ENCODE measurements at places on chromosomes 13 and 19.

- DNase-seq: no peak
Measured at GRCh38 chr13:51912091-51912490, 50.3 kb downstream of the CCDC70 start.

GRCh38 chr19:55611300-55611982, 6.0 kb downstream of the ZNF865 start:
- DNase-seq: no peak

DNA sequence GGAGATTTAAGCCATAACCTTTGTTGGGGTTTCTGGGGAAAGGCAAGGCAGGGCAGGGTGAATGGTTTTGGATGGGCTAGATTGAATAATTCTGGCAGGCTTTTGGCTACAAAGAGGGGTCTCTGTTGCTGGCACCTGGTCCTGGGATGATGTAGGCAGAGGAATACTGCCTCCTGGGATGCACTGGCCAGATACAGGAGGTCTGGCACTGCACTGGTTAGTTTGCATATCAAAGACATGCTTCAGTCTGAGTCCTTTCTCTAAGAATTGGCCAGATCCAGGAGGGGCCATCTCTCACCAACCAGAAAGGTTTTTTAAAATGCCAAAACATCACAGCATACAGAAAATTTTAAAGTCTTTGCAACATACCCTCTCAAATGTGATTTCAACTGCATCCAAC, 8.0 kb upstream of the MEDAG start:
- no peak for DNase-seq

DNA sequence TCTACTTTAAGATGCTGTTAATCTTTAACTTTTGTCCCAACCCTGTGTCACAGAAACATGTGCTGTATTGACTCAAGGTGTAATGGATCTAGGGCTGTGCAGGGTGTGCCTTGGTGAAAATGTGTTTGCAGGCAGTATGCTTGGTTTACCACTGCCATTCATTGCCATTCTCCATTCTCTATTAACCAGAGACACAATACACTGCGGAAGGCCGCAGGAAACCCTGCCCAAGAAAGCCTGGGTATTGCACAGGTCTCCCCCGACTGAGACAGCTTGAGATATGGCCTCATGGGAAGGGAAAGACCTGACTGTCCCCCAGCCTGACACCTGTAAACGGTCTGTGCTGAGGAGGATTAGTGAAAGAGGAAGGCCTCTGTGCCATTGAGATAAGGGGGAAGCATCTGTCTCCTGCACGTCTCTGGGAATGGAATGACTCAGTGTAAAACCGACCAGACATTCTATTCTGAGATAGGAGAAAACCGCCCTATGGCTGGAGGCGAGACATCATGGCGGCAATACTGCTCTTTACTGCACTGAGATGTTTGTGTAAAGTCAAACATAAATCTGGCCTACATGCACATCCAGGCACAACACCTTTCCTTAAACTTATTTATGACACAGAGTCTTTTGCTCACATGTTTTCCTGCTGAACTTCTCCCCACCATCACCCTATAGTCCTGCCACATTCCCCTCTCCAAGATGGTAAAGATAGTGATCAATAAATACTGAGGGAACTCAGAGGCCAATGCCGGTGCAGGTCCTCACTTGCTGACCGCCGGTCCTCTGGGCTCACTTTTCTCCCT, 13.1 kb upstream of the ZNF888 start:
- DNase-seq: no peak

- no peak for DNase-seq
Measured at GRCh38 chr13:33279414-33280278, 5.9 kb downstream of the STARD13 start.

DNA sequence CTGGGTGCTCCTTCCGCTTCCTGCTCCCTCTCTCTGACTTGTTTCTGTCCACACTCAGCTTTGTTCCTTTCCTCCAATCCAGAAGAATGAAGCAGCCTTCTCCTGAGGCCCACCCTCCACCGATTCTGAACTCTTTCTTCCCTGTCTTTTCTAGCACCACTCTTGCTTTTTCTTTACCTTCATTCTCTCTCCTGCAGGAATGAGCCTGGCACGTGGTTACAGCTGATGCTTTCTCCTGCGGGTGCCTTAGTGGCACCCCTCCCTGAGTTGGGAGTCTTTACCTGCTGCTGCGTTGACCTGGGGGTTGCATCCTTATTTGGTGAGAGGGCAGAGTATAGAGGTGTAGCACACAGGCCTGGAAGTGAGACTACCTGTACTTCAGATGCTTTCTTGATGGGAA, 6.2 kb downstream of the UBAC2 start:
- no peak for DNase-seq

- no peak for DNase-seq
Measured at GRCh38 chr19:2057484-2058469, 6.7 kb upstream of the MKNK2 start.

DNA sequence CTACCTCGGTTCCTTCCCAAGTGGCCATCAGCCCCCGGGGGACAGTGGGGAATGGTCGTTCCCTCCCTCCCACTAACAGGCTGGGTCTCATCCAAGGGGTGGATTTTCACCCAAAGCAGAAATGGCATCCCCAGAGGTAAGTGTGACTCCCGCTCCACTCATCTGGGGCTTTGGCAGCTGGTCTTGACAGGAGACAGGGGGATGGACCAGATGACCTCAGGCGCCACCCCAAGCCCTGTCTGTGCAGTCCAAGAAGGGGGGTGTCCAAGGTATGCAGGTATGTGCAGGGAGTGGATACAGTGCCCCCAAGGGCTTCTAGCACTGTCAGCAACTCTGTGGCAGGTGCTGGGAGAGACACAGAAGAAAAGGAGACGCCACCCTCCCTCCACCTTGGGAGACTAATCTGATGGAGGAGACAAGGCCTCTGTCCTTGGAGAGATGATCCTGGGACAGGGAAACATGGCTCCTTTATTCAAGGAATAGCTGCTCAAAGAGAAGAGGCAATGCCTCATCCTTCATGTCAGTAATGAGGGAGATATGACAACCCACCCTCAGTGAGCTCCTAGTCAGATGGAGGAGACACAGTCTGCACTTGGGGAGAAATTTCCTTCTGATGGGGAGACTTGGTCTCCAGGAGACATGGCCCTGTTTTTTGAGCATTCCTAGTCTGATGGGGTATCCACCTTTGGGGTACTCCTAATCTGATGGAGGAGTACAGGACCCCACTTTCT, 7.7 kb downstream of the CEACAM16 start:
- DNase-seq: no peak

DNA sequence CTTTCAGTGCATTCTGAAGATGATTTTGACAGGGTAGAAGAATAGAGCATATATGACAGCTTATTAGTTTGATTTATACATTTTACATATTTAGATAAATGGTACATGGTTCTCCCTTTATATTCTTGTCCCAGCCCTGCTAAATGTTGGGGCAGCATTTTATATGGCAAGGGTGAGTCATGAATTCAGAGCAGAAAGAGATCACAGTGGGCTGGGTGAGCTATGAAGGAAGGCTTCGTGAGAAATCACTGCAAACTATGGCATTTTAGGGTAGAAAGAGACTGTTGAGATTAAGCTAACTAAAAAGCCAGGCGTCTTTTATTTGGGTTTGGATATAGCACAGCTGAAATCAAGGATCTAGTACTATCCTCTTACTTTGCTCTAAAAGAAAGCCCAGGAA, 23.9 kb upstream of the METTL21C start:
- no peak for DNase-seq

DNA sequence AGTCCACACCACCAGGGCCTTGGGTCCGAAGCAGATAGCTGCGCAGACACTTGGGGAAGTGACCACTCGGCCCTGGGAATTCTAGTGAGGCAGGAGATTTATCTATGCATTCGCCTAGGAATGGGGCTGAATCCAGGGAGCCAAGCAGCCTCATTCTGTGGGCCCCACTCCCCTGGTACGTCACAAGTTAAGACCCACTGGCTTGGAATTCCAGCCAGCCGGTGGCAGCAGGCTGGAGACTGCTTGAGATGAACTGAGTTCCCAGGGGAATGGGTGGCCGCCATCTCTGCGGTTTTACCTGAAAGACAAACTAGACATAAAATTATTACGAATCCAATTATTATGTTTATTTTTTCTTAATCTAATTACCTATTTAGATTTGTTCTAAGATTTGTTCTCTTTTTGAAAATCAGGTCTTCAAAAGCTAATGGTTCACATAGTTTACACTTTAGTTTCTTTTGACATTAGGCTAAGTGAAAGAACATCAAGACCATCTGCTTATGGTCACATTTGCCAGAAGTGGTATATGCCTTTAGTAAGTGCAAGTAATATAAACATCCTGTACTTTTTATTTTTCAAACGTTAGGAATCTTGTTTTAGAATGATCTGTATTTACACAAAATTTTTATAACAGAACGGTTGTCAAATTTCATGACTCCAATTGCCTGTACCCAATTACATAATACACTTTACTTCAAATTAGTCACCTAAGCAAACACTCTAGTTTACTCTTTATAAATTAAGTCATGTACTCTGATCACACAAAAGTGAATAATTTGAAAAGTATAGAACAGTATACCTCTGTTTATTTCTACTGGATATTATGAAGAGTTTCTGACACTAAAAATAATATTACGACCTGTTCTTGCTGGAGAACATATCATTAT, 74.4 kb downstream of the SLITRK6 start:
- DNase-seq: no peak

DNA sequence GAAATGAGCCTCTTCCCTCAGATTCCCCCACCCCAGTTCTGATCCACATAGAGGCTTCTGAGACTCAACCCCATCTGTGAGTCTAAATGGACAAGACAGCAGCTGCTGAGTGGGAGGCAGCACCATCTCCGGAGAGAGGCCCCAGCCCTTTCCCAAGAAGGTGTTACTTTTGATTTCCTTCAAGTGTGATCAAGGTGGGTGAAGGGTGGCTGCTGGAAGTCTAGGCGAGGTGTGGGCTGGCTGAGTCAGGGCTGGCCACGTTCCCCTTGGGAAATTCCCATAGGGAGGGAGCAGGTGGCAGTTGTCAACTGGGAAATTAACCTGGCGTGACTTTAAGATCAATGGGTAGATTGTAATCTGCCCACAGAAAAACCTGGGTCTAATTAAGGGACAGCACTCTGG, 148.0 kb downstream of the FOXO1 start:
- DNase-seq: no peak

DNA sequence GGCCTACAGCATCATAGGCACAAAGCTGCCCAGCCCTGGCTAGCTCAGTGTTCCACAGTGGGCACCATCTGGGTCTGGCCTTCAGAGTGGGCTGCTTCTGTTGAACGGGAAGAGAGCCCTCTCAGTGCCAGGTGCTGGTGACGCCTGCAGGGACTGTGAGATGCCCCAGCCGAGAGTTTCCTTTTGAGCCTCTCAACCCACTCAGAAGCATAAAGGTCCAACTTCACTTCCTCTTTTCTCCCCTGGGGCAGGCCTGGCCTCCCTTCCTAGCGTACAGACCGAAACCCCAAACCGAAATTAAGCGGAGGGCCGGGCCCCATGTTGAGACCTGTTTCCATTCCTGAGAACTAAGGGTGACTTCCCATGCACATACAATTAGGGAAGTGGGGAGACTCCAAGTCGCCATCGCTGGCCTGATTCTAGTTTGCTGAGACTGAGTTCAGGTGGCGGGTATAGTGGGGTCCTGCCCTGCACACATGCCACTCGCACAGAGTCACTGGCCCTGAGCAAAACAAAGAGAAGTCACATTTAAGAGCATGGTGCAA, 6.9 kb downstream of the RAB8A start:
- no peak for DNase-seq

DNA sequence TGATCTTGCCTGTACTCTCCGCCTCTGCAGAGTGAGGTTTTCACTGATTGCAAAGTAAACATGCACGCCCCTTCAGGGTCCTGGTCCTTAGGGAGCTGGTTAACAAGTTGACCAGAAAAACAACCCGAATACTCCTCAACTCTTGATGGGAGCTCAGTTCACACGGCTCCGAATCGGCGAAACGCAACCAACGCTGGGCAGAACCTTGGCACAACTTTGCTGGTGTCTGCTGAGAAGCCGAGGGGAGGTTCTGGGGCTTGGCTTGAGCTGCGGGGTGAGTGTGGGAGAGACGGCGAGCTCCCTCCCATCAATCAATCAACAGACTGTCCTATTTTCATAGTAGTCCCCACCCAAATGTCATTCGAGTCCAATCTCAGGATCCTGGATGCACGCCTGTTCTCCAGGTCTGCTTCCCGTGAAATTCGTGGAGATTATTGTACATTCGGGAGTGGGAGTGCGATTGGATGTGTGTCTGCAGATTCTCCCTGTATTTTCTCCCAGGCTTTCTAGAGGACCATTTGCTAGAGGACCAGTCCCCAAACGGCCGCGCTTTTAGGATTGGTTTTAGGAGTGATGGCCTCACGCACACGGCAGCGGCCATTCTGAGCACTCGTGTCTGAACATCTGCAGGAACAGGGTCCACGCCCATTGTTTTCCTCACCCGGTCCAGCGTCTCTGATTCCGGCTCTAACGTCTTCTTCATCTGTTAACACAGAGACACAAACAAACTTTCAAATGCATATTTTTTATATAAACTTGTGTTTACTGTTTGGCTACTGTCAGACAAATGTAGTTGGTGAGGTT, 51.6 kb upstream of the F7 start:
- no peak for DNase-seq

DNA sequence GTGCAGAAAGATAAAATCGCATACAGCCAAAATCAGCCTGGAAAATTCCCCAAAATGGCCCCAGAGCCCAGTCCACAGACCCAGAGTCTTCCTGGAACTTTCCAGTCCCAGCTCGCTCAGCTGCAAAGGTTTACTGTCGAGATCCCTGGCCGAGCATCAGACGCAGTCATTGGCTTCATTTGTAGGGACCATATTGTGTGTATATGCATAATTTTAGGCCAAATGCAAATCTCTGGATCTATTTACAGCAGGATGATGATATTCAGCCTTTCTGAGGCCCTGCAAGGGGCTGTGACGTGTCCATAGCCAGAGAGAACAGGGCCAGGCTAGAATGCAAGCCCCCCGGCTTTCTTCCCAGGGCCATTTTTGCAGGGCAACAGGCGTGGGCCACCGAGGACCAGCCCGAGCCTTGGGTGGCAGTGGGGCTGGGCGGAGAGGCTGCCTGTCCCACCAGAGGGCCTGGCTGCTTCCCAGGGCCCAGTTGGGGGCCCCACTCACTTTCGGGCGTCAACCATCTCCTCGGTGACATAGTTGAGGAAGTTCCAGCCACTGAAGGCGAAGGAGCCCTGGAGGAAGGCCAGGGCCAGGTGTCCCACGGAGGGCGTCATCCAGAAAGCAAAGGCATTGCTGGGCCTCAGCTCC, 13.7 kb downstream of the SLC7A10 start:
- DNase-seq: no peak

DNA sequence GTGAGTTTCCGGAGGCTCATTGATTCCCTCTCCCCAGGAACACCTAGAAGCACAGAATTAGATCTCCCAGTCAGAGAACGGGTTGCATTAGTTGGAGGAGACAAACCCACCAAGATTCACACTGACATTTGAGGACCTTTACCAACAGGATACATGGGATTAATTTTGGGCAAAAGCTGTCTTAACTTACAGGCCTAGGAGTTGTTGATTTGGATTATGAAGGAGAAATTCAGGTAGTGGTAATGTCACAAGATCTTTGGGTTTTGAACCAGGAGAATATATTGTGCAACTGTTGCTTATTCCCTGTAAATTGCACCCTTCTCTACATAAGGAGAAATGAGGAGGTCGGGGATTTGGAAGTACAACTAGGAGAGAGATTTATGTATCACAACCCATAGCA, 38.0 kb downstream of the POSTN start:
- DNase-seq: no peak

- DNase-seq: no peak
Measured at GRCh38 chr13:110150384-110151101, 156.4 kb downstream of the COL4A1 start.

Measured in stimulated activated CD8-positive, alpha-beta memory T cell treated with anti-CD3 and anti-CD28 coated beads, Interleukin-4, amount 100 ng/mL, for 1 hour (primary cell).